ENCODE measurements at places on chromosomes 16 and 17. TPM values are rescaled to one million over a fixed set of nuclear protein-coding genes. Genes with fewer than 3 reads are reported as not detected.

- peaks cover 26% of the 10 kb centered on the region for H3K4me1 ChIP-seq
- no peak overlapping the region for H3K27ac ChIP-seq
- DNase-seq = no peak
- H3K27me3 ChIP-seq = no peaks in the 10 kb centered on the region
Measured at GRCh38 chr16:67699265-67699664, 19.9 kb downstream of the GFOD2 start.

- peaks cover 21% of the 10 kb centered on the region for H3K36me3 ChIP-seq
- H3K27me3 ChIP-seq = no peaks in the 10 kb centered on the region
- H3K4me1 ChIP-seq = no peaks in the 10 kb centered on the region
- no peak overlapping the region for H3K27ac ChIP-seq
- DNase-seq = no peak
- H3K4me3 ChIP-seq = no peak overlapping the region
Measured at GRCh38 chr17:37458805-37459204, 30.9 kb upstream of the DUSP14 start.

GRCh38 chr17:74089380-74089779, 114.1 kb upstream of the RPL38 start:
- peaks cover 11% of the 10 kb centered on the region for H3K27me3 ChIP-seq
- H3K36me3 ChIP-seq = no peaks in the 10 kb centered on the region
- H3K4me3 ChIP-seq = no peak overlapping the region
- no peak for DNase-seq

DNA sequence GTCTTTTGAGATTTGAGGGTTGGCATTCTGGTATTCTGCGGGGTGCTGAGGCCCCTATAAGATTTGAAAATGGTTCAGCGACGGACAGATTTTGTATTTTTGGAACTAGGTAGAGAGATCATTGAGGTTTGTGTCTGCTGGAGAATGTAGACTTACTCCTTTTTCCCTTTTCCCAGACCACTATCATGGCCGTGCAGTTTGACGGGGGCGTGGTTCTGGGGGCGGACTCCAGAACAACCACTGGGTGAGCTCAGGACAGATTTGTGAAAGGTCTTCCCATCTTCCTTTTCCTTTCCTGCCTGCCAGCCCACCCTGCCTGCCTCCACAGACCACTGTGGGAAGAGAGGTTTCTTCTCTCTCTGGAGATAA, 572 bp downstream of the PSMB6 start:
- H3K4me1 ChIP-seq = peaks cover 21% of the 10 kb centered on the region
- peaks cover 5% of the 10 kb centered on the region for H3K27me3 ChIP-seq
- peak overlapping the region; percentile 100 for H3K4me3 ChIP-seq
- DNase-seq = peak; percentile 49

GRCh38 chr17:19717411-19717908, 1.1 kb upstream of the SLC47A2 start:
- no peak overlapping the region for H3K27ac ChIP-seq
- no peaks in the 10 kb centered on the region for H3K36me3 ChIP-seq

GRCh38 chr16:87216148-87216840, 100.9 kb downstream of the C16orf95 start:
- no peaks in the 10 kb centered on the region for H3K4me1 ChIP-seq
- no peak overlapping the region for H3K4me3 ChIP-seq
- H3K27me3 ChIP-seq = no peaks in the 10 kb centered on the region

The FOXF1 gene
- not detected for total RNA-seq

Measured in activated CD8-positive, alpha-beta T cell treated with anti-CD3 and anti-CD28 coated beads, Interleukin-2, amount 10 ng/mL, durations not matched to agents 7 days and 5 days (primary cell).